ENCODE measurements at places on chromosomes 11 and 22.

DNA sequence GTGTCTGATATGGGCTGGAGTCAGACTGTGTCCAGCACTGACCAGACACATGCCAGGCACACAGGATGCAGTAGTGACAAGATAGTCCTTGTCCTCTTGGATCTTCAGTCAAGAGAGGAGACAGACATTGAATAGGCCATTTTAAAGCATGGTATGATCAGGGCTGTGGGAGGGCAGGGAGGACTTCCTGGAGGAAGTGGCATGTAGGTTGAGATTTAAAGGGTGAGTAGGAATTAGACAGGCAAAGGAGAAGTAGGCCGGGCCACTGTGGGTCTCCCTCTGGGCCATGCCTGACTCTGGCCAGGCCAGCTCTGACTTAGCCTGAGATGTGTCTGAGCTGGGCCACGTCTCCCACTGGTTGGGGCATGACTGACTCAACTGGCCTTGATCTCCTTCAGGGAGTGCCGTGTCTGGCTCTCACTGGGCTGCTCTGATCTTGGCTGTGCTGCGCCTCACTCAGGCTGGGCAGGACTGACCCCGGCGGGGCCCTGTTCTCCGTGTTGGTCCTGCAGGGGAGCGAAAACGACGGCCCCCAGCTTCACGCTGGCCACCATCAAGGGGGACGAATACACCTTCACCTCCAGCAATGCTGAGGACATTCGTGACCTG lies 71.2 kb downstream of the MYO7A start:
- no peak overlapping the region for H3K4me3 ChIP-seq
- H3K27me3 ChIP-seq: no peaks in the 10 kb centered on the region
- no peak overlapping the region for H3K27ac ChIP-seq
- H3K36me3 ChIP-seq: no peaks in the 10 kb centered on the region
- no peak for DNase-seq

DNA sequence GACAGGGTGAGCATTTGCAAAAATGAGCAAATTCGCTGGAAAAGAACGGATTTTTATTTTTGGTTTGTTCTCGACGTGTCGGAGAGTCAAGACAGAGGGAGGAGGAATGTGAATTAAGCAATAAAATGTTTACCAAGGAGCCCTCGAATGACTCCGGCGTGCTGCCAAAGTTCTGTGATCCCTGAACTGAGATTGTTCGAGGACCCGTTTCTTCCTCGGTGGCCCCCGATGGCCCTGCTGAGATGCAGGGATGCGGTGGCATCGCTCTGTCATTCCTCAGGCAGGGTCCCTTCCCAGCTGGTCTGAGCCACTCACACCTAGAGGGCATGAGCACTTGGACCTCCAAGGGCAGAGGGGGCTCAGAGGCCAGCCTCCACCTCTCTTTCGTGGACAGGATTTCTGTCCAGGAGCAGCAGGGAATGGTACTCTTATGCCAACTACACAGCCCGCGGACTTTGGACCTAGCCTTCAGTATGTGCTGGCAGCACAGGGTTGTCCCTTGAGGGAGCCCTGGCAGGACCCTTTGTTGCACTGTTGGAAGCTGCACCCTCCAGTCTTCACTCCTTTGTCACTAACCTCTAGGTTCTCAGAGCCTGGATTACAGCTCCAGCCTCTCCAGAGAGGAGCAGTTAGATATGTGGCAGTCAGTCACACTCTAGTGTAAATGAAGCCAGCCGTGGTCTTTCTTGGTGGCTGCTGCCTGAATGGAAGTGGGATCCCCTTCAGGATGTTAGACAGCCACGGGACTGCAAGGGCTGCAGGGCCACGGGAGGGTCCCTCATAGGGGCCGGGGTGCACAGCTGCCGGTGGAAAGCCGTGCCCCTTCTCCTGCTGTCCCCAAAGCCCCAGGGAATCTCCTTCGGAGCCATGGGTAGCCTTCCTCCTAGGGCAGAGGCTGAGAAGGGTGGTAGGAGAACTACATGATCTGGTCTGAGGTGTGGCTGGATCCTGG lies 109.4 kb upstream of the ANO1 start:
- H3K4me1 ChIP-seq: peaks cover 6% of the 10 kb centered on the region
- no peak overlapping the region for H3K27ac ChIP-seq
- DNase-seq: no peak
- peaks cover 21% of the 10 kb centered on the region for H3K27me3 ChIP-seq

- no peaks in the 10 kb centered on the region for H3K36me3 ChIP-seq
- no peaks in the 10 kb centered on the region for H3K27me3 ChIP-seq
- no peaks in the 10 kb centered on the region for H3K4me1 ChIP-seq
Measured at GRCh38 chr11:130369141-130369691, 54.5 kb upstream of the ZBTB44 start.

GRCh38 chr11:17382046-17382728 lies 6.3 kb downstream of the KCNJ11 start:
- no peak overlapping the region for H3K4me3 ChIP-seq
- H3K27me3 ChIP-seq: no peaks in the 10 kb centered on the region
- no peaks in the 10 kb centered on the region for H3K4me1 ChIP-seq
- DNase-seq: no peak
- no peaks in the 10 kb centered on the region for H3K36me3 ChIP-seq
- H3K27ac ChIP-seq: no peak overlapping the region

- H3K27me3 ChIP-seq: no peaks in the 10 kb centered on the region
- DNase-seq: no peak
- H3K4me1 ChIP-seq: peaks cover 6% of the 10 kb centered on the region
- peaks cover 34% of the 10 kb centered on the region for H3K36me3 ChIP-seq
- no peak overlapping the region for H3K4me3 ChIP-seq
Measured at GRCh38 chr22:49903322-49904039, 14.8 kb downstream of the ALG12 start.

All from activated naive CD8-positive, alpha-beta T cell treated with anti-CD3 and anti-CD28 coated beads for 36 hours (primary cell).